ENCODE measurements at places on chromosomes 1 and 21.

DNA sequence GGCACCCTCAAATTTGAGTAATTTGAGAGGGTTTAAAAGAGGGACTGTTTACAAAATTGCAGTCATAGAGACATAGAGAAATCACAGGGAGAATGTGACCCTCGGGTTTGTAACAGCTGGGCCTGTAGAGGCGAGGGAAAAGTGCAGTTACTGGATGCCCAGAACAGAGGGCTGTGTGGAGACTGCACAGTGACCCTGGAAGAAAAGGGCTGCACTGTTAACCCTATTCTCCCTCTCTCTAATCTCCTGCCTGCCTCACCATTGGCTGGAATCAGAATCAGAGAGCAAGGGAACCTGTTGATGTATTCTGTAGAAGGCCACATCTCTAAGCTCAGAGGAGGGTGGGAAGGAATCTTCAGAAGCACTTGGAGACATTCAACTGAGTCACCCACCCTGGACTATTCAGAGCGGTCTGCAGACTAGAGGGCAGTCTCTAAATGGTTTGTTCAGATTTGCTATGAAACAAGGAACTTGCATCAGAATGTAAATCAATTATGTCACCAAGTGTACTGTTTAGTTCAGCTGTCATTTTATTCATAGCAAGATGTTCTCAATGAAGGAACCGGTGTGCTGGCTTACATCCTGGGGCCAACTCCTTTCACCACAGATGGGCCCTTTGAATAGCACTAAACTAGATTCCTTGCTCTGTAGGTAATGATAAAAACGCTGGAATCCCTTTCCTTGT lies 132.2 kb upstream of the HOOK1 start:
- peak; percentile 71 for DNase-seq

DNA sequence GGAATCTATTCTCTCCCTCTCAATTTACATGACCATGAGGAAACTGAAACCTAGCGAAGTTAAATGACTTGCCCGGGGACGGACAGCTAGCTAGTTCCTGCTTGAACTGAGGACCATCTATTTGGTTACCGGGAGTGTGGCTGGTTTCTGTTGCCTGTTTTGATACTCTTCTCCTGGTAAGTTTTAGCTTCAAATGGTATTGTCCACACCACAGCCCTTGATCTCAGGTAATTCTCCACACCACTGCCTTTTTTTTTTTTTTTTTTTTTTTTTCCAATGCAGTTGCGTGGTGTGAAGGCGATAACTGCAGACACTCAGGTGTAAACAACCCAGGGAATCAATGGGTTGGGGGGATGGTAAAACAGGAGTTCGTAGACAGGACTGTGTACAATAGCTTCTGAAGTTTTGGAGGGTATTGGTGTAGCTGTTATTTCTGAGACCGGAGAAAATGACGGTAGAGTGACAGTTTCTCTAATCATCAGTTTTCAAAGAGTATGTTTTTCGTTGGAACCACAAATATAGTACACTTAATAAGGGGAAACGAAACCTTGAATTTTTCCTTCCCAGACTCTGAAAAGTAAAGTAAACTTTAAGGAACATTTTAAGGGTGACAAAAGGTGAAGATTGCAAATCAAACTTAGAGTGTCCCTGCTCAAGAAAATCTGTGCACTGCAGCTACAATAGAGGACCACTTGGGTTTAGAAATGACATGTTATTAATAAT lies 125.3 kb upstream of the CACYBP start:
- no peak for DNase-seq

GRCh38 chr1:148318123-148318903 lies 164.8 kb downstream of the PPIAL4G start:
- DNase-seq, result peak; percentile 37

GRCh38 chr1:193448682-193449461 lies 262.5 kb upstream of the B3GALT2 start:
- DNase-seq, result peak; percentile 19

DNA sequence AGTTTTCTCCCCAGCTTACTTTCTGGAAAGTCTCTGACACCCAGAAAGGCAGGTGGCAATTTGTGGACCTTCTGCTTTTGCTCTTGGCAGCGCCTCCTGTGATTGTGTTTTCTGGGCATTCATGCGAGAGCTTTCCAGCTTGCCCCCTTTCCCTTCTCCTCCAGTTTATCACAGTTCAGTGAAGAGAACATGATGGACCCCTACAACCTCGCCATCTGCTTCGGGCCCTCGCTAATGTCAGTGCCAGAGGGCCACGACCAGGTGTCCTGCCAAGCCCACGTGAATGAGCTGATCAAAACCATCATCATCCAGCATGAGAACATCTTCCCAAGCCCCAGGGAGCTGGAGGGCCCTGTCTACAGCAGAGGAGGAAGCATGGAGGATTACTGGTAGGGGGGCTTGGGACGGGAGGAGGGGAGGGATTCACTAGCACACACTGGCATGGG lies 24.3 kb upstream of the IKBKE start:
- DNase-seq, result no peak

- DNase-seq, result no peak
Measured at GRCh38 chr1:67250051-67250653, 57.5 kb upstream of the IL12RB2 start.

DNA sequence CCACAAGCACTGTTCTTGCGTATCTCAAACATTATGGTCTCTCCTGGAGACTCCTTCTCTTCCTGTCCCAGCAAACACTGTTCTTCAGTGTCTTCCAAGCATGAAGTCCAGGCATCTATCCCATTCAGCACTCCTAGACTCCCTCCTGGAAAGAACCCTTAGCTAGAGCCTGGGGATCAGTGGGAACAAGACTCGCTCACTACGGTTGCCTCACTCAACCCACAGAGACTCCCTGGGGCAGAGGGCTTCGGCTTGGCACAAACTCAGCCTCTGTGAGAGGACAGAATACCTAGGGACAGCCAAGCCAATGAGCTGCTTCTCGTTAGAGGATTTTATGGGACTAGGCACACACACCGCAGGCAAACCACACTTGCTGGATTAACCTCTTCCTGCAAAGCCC lies 86.5 kb upstream of the IPO9 start:
- peak; percentile 70 for DNase-seq

DNA sequence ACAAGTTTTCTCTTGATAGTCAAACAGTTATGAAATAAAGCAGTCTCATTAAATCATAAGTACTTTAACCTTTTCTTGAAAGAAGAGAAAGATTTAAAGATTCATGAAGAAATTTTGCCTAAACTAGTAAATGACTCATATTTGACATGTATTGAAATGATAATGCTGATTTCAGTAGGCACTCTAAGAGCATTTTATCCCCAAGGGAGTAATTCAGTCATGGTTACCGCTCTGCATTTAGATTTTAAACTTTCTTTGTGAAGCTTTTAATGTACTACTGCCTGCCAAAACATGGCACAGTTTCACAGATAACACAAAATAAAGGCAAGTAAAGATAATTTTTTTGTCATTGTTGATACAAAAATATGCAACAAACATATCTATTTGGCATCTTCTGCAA lies 6.8 kb downstream of the USH2A start:
- DNase-seq, result no peak

DNA sequence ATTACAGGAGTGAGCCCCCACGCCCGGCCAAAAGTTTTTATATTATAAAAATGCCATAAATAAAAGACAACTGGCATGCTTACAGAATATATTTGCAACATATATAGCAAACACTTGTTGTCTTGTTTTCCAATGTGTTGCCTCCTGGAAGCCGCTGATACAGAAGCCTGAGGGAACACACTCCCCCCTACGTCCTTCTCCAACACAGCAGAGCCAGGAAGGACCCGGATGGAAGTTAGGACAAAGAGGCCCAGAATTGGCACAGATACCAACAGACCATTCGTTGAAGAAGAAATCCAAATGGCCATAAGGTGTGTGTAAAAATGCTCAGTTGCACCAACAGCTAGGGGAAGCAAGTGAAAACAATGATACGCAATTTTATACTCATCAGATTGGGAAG lies 1.3 kb upstream of the PLA2G5 start:
- DNase-seq, result no peak

GRCh38 chr1:222918801-222919477 lies 104.1 kb downstream of the DISP1 start:
- DNase-seq, result peak; percentile 32

DNA sequence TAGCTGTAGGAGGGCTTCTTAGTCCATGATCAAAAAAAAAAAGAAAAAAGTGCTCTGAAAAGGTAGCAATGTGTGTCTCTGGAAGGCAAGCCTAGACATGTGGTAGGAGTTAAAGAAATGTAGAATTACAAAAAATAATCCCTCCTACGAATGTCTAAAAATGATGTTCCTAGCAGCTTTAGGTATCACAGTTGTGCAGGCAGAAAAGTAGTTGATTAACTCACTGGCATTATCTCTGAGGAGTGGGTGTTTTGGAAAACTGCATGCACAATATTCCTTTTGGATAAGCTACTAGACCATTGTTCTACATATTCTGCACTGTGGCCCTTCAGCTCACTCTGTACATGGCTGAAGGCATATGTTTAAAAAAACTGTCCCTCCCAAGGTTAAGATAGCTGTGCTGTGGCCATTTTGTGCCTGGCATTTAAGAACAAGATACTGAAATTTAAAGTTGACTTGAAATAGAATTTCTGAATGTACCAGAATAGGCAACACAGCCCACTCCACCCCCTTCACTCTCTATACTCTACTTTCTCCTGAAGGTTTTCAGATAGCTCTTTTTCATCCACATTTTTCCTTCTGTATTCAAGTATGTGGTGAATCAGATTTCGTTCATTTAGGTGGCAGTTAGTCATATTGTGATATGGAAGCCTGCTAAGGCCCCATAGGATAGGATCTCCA lies 463.9 kb upstream of the LRRC7 start:
- DNase-seq, result no peak

DNA sequence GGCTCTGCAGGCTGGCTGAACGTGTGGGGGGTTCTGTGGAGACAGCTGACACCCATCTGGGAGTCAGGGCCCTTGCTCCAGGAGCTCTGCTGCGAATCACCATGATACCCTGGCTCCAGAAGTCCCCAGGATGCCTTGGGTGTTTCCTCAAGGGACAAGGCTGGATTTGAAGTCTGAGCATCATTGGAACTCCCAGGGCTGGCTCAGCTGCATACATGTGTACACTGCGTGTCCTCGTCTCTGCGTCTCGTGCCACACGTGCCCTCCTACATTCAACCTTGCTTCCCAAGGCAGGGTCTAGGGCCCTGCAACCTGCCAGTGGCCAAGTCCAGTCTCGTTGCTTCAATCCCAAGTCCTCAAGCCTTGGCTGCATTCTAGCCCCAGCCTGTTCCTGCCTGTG lies 11.7 kb downstream of the CSF1 start:
- DNase-seq, result no peak

DNA sequence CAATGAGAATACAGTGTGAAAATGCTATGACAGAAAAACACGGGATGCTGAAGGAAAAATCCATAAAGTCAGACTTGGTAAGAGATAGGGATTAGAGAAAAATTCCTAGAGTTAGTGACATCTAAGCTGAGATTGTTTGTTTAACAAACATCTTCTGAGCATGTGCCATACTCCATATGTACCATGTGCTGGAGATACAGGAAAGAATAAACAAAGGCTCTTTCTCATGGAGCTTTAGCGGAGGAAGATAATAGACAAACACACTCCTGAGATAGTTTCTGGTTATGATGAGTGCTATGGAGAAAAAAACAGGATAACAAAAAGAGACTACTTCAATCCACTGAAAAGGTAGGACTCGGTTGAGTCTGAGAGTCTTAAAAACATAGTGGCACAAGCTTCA lies 22.0 kb upstream of the AIM2 start:
- no peak for DNase-seq

DNA sequence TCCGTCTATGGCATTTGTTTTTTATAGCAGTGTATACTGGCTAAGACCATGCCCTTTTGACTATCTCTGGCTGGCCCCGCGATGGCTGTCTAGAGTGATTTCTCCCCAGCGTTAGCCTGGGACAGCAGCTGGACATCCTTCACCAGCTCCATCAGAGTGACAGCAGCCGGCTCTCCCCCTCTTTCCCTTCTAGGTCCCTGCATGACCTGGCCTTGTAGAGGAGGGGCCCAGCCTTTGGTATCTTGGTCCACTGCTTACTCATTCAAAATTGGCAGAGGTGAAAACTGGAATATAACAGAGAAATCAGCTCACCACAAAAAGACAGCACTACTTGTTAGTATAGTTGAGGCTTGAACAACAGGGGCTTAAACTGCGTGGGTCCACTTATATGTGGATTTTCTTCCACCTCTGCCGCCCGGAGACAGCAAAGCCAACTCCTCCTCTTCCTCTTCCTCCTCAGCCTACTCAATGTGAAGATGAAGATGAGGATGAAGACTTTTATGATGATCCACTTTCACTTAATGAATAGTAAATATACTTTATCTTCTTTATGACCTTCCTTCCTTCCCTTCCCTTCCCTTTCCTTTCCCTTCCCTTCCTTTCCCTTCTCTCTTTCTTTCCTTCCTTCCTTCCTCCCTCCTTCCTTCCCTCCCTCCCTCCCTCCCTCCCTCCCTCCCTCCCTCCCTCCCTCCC lies 29.4 kb upstream of the B3GALNT2 start:
- DNase-seq, result no peak

- no peak for DNase-seq
Measured at GRCh38 chr1:228042508-228042907, 35.7 kb downstream of the WNT3A start.

- peak; percentile 32 for DNase-seq
Measured at GRCh38 chr1:17075470-17076255, 21.8 kb upstream of the SDHB start.

All from choroid plexus epithelial cell (primary cell).